Stomach (tissue), 19 donors: ENCODE measurements at places on chromosomes 1 and 21. TPM values are rescaled to one million over a fixed set of nuclear protein-coding genes. Genes with fewer than 3 reads are reported as not detected.
A peak's percentile ranks its signal among the peaks of the same experiment; 100 is the strongest.

Gene TDRD10
- 1.7 TPM for total RNA-seq

GRCh38 chr1:234730475-234730769 lies 120.4 kb upstream of the IRF2BP2 start:
- no peak for DNase-seq

GRCh38 chr1:19029191-19030085 lies 73.0 kb upstream of the IFFO2 start:
- DNase-seq: no peak

- peak; percentile 25 for DNase-seq
Measured at GRCh38 chr1:155173478-155174323, at the start of gene TRIM46. Gene TRIM46, plus strand, starts transcription at chr1:155173849. Its CDS starts 118 bp downstream, at chr1:155173967.
